Skeletal muscle cell (primary cell): ENCODE measurements at places on chromosomes 12 and 14.

- peak; percentile 72 for DNase-seq
Observed at GRCh38 chr12:127485528-127485927, 781.4 kb upstream of the TMEM132C start.

GRCh38 chr14:23727566-23728335, 91.6 kb downstream of the DHRS2 start:
- peak; percentile 1 for DNase-seq

GRCh38 chr12:117699575-117699974, 269.2 kb downstream of the KSR2 start:
- no peak for DNase-seq

GRCh38 chr12:65443038-65443437, 164.6 kb downstream of the MSRB3 start:
- DNase-seq, result no peak

GRCh38 chr12:3436461-3437065, 54.4 kb upstream of the PRMT8 start:
- DNase-seq, result no peak

DNA sequence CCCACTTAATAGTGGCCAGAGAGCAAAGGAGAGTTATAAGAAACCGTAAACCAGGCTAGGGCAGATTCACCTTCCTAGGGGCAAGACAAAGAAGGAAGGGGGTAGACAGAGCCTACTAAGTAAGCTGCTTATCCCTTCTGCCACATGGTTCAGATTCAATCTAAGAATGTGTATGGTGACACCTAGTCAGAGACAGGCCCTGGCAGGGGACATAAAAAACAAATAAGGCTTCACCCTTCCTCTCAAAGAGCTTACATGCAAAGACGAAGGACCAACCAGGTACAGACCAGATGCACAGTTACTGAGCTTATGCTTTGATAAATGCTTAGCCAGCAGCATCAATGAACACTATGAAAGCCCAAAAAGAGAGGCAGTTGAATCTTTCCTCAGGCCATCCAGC, 4.4 kb downstream of the CYP27B1 start:
- DNase-seq, result no peak

DNA sequence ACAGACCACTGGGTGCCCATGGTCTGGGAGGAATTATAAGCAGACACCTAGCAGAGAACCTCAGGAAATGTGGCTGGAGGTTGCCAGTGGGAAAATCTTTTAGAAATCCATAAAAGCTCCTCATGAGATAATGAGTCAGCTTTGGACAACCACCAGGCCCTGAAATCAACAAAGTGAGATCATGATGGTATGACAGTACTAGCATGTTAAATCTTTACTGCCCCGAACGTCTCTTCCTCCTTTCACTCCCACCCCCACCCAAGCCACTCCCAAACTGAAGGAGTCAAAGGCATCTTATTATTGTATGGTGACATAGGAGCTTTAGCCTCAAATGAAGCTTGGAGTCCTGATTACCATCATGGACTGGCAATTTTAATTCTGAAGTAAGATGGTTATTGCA, 240.0 kb downstream of the DIO2 start:
- DNase-seq, result peak; percentile 0

DNA sequence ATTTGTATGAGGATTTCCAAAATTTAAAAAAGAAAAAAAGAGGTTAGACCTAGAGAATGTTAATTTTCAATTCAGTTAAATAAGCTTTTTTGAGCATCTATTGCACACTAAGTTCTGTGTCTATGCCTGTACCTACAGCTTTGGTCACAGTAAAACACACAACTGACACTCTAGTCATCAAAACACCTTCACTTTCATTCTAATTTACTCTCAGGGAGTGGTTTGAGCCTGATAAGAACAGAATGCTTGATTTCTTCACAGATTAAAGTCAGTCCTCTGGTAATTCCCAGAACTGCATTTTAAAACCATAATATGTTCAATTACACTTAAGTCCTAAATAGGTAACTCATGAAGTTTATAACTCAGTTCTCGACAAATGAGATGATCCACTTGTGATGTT, 9.2 kb downstream of the SLC5A8 start:
- no peak for DNase-seq

DNA sequence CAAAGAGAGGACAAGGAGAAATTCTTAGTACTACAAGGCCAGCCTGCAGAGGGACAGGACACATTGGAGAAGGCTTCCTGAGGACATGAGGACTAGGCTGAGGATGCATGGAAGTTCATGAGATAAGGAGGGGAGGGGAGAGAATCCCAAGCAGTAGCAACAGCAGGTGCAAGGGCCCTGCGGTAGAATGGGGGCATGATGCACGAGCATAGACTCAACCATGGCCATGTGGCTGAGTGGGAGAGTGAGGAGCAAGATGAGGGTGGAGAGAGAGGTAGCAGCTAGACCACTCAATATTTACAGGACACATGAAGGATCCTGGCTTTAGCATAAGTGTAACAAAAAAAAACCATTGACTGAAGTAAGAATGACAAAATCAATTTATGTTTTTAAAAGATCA, 128.1 kb downstream of the PPM1H start:
- no peak for DNase-seq

- DNase-seq, result peak; percentile 60
Observed at GRCh38 chr12:76037130-76038103, 5.8 kb upstream of the PHLDA1 start.

DNA sequence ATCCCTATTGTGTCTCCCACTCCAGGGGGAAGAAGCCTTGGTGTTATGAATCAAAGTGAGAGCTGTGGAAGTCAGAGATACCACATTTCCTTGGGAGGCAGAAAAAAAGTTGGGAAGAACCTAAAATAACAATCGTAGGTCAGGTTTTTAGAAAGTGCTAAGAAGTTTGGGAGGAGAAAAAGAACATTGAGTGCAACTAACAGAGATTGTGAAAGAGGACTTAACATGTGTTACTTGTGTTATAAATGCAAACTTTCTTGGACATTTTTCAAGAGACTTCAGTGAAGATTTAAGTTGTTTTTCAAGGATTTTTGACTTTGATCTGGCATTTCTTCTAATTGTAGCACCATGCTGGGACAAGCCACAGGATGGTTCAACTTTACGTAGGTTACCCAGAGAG, 7.8 kb upstream of the ERP27 start:
- peak; percentile 49 for DNase-seq

GRCh38 chr12:70890895-70891832, 29.4 kb downstream of the PTPRR start:
- DNase-seq, result no peak

GRCh38 chr14:20707622-20708021, 19.1 kb downstream of the ANG start:
- DNase-seq, result no peak

- peak; percentile 90 for DNase-seq
Observed at GRCh38 chr12:109461846-109462756, 15.0 kb downstream of the KCTD10 start.

DNA sequence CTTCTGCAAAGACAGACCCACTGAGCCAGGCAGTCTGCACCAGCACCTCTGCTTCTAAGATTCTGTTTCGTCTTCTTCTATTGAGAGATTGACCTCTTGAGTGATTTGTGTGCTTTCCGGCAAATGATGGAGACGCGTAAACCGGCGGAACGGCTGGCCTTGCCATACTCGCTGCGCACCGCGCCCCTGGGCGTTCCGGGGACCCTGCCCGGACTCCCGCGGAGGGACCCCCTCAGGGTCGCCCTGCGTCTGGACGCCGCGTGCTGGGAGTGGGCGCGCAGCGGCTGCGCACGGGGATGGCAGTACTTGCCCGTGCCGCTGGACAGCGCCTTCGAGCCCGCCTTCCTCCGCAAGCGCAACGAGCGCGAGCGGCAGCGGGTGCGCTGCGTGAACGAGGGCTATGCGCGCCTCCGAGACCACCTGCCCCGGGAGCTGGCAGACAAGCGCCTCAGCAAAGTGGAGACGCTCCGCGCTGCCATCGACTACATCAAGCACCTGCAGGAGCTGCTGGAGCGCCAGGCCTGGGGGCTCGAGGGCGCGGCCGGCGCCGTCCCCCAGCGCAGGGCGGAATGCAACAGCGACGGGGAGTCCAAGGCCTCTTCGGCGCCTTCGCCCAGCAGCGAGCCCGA, 703 bp downstream of the ASCL4 start:
- DNase-seq, result no peak

- DNase-seq, result no peak
Observed at GRCh38 chr14:68160779-68161546, 341.4 kb downstream of the RAD51B start.

DNA sequence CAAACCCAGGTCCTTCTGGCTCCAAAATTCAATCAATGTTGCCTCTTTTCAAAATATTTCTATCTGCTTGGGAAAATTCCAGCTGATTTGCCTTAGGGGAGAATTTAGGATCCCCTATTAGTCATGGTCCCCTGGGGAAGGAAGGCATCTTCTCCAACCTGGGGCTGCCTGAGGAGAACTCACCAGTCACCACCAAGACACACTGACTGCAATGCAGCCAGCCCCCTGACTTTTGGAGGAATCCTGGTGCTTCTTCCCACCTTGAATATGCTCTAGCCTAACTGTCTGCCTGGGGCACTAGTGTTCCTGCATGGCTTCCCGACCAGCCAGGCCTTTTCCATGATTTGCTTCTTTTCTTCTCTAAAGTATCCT, 71.8 kb upstream of the BCL2L14 start:
- DNase-seq, result no peak

- DNase-seq, result no peak
Observed at GRCh38 chr12:48651681-48652080, 30.4 kb downstream of the KANSL2 start.

GRCh38 chr12:107783406-107784376, 9.2 kb downstream of the ASCL4 start:
- DNase-seq, result no peak

DNA sequence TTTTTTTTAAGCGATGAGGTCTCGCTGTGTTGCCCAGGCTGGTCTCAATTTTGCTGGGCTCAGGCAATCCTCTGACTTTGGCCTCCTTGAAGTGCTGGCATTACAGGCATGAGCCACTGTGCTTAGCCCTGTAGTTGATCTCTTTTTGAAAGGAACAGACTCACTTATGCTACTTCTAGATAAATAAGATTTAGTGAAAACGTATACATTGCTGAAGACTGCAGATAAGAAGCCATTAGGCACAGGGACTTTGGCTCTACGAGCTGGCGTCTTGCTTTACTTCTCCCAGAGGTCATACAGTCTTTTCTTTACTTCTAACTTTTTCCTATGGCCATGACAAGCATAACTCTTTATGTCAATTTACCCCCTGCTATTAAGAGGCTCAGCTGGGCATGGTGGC, 9.4 kb downstream of the PTGR2 start:
- DNase-seq, result no peak

DNA sequence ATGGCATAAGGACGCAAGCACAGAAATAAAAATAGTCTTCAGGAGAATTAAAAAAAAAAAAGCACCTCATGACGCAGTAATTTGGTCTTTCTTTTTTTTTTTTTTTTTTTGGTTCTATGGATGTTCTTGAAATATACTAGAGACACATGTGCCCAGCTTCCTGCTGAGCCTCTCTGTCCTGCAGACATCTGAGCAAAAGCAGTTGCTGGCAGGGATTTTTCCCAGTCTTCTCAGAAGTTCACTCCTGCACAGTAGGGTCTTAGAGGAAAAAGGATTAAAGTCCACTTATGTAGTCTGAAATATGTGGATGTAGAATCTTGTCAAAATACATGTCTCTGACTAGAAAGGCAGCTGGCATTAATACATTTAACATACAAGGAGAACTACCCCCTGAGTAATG, 1888.1 kb upstream of the SEL1L start:
- DNase-seq, result no peak

GRCh38 chr12:54657105-54657607, 9.0 kb upstream of the DCD start:
- DNase-seq, result no peak

DNA sequence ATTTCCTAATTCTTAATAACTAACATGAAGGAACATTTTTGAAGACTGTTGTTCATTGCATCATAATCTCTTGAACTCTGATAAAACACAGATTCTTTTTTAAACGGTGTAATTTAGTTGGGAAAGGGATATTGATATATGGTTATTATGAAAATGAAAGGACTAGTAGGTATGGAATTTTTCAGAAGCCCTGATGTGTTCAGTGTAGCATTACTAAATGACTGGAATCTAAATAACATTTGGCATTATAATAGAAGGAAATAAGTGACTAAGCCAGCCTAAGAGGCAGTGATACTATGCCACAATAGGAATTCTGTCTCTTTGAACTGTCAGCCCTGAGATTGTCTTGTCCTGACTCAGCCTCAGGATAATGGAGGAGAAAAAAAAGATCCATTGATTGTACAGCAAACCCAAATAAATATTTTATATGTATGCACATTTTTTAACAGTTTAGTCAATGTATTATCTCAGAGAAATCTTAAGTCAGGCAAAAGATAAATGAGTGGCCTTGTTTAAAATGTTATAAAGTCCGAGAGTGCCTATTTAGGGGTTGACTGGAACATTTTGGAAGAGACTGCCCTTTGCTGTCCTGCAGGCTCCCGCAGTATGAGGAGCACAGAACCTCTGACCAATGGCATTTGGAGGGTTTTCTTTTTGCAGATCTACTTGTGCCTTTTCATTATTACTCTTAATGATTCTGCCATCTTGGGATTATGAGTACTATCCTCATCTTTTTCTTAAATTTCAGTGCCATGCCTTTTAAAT, 271.2 kb downstream of the EGLN3 start:
- DNase-seq, result peak; percentile 54

GRCh38 chr14:90678420-90678819, 137.8 kb downstream of the TTC7B start:
- DNase-seq, result no peak

DNA sequence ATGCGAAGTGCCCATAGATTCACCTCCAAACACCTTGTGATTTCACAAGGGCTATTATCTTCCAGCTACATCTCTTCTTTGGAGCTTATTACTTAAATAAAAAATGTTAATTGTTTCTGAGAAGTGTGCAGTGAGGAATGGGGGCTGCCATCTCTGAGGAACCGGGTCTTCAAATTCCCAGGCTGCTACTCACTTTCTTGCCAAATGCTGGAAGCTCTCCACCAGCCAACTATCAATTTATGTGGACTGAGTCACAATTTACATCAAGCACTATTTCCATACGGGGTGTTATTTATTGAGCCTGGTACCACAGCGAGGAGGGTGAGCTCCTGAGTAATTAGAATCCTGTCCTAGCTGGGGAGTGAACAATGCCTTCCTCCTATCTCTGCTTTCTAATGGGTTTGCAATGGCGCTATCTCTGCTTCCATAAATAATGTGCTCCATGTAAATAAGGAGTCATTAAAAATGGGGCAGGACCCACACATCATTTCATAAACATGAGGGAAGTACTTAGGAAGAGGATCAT, 898.3 kb downstream of the VRK1 start:
- no peak for DNase-seq

DNA sequence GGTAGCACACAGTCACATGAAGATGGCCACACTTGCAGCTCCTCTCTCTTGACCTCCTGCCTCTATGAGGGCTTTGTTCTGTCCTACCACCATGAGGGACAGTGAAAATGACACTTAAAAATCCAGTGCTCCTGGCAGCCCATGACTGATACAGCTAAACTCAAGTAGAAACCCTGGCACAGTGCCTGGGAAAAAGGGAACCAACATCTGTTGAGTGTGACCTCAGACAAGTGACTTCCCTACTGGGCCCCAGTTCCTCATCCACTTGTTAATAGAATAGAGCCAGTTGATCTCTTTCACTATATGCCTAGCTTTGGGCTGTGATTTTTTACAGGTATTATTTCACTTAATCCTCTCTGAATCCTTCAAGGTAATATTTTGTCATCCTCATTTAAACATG, 4.8 kb downstream of the GUCY2C start:
- DNase-seq, result no peak

GRCh38 chr12:67364228-67364627, 95.1 kb downstream of the CAND1 start:
- no peak for DNase-seq

GRCh38 chr12:131378176-131378842, 332.6 kb upstream of the SFSWAP start:
- no peak for DNase-seq
